ENCODE measurements at places on chromosomes 11 and 22.

DNA sequence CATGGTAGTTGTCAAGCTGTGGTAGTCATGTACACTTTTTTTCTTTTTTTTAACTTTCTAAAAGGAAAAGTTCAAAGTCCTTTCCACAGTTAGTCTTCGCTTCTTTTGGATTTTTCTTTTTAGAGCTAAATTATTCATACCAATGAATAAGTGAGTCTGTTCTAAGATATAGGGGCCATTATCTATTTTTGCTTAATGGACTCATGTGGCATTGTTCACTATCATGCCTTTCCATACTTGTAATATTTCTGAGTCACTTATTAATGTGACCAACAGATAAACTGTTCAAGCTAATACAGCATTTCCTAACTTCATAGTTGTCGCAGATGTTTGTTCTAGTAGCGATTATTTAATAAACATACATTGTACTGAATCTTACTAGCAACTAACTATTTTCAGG lies 8.0 kb upstream of the B3GNT6 start:
- DNase-seq = no peak

DNA sequence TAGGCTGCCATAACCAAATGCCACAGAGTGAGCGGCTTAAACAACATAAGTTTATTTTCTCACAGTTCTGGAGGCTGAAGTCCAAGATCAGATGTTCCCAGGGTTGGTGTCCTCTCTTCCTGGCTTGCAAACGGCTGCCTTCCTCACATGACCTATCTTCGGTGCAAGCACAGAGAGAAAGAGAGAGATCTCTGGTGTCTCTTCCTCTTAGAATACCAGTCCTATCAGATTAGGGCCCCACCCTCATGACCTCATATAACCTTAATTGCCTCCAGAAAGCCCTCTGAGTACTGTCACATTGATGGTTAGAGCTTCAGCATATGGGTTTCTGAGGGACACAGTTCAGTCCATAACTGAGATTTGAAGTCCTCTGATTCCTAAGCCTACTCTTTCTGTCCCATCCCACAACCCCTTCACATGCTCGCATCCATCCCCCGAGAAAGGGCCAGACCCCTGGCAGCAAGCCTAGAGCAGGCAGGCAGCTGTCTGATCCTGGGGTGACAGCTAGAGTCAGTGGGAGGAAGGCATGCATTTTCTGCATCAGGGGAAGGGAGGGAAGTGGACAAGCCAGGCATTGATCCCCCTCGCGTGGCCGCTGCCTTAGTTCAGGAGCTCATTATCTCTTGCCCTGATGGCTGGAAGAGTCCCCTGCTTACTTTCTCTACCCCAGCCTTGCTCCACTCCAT lies 114.1 kb downstream of the FAR1 start:
- DNase-seq = no peak

- DNase-seq = no peak
These were observed 34.0 kb downstream of the HIPK3 start for GRCh38 chr11:33291004-33291777.

DNA sequence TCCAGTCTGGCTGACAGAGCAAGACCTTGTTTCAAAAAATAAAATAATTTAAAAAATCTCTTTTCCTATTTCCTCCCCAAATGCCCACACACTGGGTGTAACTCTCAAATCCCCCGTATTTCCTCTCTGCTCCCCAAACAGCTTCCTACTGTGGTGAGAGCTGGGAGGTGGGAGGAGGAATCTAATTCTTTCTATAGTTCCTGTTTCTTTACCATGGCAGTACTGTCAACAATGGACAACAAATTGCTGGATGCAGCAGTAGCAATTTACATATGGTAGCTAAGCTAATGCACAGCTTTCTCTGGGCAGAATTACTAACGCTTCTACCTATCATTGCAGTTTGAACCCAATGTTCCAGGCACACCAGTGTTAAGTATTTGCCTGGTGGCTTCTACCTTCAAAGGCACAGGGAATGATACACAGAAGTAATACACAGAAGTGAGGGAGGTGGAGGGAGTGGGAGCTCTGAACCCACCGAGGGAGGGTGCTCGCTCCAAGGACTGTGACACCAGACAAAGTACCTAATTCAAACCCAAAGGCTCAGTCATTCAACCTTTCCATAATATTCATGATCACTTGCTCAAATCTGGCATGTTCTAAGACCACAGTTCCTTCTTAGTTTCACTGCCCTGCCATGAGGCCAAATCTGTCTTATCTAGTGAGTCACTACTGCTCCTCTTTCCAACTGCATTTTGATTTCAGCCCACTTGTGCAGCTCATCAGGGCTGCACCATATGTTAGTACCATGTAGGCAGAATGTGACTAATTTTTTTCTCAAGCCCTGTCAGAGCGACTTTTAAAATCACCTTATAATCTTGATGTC lies 37.9 kb downstream of the CELF1 start:
- DNase-seq = no peak

GRCh38 chr11:46669711-46670139 lies 30.7 kb downstream of the ARHGAP1 start:
- DNase-seq = no peak
